ENCODE measurements at places on chromosomes 12 and 14.

DNA sequence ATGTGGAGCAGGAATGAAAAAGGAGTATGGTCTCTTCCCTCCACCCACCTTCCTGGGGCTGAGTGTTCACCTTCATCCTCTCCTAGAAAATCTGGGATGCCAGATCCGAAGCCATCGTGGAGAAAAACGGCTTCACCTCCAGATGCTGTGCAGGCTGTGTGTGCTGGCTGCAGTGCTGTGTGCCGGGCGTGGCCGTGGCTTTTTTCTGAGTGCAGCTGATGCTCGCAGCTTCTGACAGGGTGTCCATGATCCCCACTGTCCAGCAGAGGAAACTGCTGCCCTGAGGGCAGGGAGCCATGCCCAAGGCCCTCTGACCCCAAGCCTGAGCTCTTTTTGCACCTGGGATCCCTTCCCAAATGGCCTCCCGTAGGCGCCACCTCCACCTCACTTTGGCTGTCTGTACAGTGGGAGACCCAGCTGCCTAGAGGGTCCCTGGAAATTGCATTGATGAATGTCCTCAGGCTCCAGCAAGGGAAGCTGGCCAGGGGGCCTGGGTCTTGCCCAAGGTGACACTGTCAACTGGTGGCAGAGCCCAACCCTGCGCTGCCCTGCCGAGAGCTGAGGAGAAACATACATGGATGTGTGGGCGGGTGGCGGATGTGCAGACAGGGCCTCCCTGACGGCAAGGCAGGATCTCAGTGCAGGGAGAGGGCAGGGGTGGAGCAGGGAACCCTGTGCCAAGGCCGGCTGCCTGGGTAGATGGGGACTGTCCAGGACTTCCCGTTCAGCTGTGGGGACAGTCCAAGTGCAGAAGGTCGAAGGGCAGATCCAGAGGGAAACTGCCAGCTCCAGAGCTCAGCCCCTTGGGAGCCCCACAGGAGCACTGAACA is 53.3 kb downstream of the BEGAIN start:
- DNase-seq, result peak; percentile 41

DNA sequence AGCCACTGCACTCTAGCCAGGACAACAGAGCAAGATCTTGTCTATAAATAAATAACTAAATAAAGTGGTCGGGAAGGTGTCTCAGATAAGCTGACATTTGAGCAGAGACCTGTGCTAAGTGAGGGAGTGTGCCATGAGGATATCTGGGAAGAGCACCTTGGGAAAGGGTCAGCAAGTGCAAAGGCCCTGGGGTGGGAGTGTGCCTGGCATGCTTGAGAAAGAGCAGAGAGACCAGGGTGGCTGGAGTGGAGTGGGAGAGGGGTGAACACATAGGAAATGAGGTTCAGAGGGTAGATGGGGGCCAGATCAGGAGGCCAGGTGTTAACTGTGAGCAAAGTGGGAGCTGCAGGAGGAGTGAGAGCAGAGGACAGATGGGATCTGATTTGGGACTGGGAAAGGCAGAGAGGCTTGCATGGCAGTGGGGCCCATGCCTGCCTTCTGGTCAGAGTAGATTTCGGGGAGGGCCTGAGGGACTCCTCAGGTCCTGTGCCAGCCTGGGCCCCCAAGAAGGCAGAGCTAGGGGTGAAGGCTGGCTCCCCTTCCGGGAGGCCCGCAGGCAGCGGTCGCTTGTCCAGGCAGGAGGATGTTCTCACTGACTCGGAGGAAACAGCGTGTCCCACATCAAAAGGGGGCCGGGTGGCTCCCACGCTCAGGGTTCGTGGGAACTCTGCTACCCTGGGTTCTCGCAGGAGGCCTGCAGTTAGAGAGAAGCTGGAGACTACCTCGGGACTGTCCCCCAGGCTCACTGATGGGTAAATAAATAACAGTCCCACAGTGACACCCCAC is 32.6 kb downstream of the DTX1 start:
- DNase-seq, result no peak

DNA sequence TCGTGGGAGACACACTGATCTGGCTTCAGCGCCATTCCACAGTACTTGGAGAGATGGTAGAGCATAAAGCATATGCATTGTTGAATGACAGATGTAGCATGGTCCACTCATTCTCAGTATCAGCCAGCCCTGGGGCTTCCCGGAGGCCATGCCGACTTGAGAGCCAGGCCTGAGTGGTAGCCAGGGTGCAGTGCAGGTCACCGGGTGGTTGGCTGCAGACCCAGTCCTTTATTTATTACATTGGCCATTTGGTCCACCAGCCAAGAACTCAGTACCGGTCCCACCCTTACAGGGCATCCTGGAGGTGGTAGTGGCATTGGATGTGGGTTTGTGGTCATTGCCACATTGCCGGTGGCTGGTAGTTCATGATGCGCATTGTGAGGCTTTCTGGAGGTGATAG is 121.6 kb upstream of the RTL1 start:
- DNase-seq, result peak; percentile 5

DNA sequence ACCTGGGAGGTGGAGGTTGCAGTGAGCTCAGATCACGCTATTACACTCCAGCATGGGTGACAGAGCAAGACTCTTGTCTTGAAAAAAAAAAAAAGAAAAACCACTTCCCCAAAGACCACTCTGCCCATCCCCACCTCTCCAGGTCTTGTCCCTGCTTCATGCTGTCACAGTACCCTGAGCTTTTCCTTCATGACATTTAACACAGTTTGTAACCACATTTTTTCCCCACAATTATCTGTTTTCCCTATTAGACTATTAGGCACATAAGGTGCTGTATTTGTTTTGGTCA is 6.9 kb downstream of the HECTD1 start:
- no peak for DNase-seq

GRCh38 chr14:96177766-96178375 is 26.8 kb upstream of the BDKRB2 start:
- DNase-seq, result peak; percentile 52

Data from uterus (tissue), 4 donors.